Femur (tissue), 1 donor: ENCODE measurements at places on chromosomes 5 and 9.

DNA sequence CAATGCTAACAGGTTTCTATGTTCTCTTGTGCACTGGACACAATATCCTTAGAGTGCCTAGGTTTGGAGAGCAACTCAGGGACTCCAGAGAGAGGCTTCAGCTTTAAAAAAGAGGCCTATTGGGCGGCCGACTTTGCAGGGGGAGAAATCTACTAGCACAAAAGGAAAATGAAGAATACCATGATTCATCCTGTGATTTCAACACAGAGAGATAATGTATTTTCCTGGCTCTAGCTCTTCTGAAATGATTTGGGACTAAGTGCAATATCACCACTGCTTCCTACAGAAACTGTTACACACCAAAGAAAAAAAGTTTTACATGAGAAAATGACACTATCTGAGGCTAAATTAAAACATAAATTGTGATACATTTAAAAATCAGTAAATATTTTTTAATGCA lies 146.1 kb upstream of the TSLP start:
- DNase-seq, result no peak

GRCh38 chr9:87954230-87954629 lies 20.1 kb downstream of the CDK20 start:
- no peak for DNase-seq

- DNase-seq, result no peak
Observed at GRCh38 chr5:1390861-1391600, 46.1 kb upstream of the CLPTM1L start.

DNA sequence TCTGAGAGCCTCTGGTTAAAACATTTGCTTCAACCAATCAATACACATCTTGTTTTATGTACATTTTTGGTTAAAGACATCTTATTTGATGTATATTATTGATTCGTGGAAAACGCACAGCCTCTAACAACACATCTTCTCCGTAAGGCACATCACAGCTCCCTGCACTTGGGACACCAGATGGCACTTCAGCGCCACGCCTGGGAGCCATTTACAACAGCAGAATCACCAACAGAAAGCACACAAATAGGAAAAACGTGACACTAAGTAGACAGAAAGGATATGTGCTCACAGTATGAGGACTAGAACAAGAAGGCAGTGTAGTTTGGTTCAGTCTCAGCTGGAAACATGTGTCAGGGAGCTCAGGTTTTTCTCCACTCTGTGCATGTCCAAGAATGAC lies 199.7 kb downstream of the ROR2 start:
- DNase-seq, result no peak

GRCh38 chr5:74261866-74262265 lies 378.7 kb downstream of the ENC1 start:
- no peak for DNase-seq

- no peak for DNase-seq
Observed at GRCh38 chr5:93675460-93676450, 65.6 kb downstream of the POU5F2 start.

- DNase-seq, result no peak
Observed at GRCh38 chr9:132474253-132474652, 64.2 kb downstream of the CFAP77 start.

GRCh38 chr5:51159164-51159563 lies 224.1 kb upstream of the ISL1 start:
- no peak for DNase-seq

GRCh38 chr5:119274767-119275130 lies 81.1 kb upstream of the TNFAIP8 start:
- DNase-seq, result no peak
